ENCODE measurements at places on chromosomes 11 and 22.
A peak's percentile ranks its signal among the peaks of the same experiment; 100 is the strongest.

- DNase-seq, result no peak
Observed at GRCh38 chr11:64619196-64619595, 28.2 kb downstream of the SLC22A12 start.

DNA sequence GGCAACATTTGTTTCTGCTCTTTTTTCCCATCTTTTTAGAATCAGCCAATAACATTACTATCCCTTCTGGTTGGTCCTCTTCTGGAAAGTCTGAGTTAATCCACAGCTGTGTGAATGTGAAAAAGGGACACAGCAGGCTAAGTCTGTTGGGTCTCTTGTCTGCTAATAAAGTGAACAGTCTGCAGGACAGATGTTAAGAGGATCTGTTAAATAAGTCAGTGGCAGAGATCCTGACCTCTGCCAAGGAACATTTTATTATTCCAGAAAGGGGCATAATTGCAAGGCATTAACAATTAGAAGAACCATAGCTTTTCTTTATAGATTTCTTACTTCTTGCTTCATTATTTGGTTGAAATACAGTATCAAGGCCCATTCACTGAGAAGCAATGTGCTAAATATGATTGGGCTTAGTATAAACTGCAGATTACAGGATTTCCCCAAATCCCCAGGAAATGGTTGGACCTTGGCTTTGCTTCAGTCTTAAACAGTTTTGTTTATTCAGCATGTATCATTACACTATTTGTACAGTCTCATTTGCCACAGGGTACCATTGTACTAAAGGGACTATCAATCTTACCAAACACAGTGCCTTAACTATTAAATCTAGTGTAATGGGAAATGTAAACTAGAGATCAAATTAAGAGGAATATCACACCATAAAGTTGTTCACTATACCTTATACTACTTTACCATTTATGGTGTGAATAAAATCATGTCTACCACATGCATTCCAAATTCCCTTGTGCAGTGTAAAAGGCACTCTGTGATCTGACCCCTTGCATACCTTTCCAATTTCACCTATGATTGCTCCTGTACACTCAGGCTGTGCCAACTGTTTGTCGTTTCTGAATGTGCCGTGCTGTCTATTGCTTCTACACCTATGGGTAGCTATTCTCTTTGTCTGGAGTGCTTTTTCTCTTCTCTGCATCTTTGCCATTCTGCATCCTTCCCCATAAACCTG lies 274.0 kb downstream of the SOX6 start:
- DNase-seq, result peak; percentile 23

GRCh38 chr11:46698597-46698996 lies 1.8 kb downstream of the ARHGAP1 start:
- DNase-seq, result no peak

- no peak for DNase-seq
Observed at GRCh38 chr11:102026959-102027358, 20.3 kb upstream of the CFAP300 start.

- DNase-seq, result no peak
Observed at GRCh38 chr11:107218123-107219013, 200.1 kb upstream of the GUCY1A2 start.

- no peak for DNase-seq
Observed at GRCh38 chr11:117860139-117860538, 16.3 kb downstream of the FXYD6 start.

GRCh38 chr22:39446239-39446721 lies 10.5 kb upstream of the MGAT3 start:
- no peak for DNase-seq

DNA sequence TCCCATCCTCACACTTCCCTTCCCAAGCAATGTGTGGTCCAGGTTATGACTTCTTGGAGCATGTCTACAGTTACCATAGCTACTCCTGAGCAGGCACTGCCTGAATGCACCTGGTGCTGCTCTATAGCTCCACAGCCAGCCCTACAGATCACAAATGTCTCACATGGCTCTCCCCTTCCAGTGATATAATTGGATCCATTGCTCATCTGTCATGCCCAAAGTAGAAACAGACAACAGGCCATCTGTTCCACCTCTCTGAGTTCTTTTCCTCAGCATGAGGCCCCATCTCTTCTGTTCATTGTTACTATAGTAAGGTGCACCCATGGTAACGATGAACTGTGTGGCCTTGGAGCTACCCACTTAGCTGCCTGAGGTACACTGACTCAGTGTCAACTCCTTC lies 320.3 kb upstream of the ZC3H12C start:
- peak; percentile 67 for DNase-seq

GRCh38 chr11:56716379-56716854 lies 17.5 kb downstream of the OR9G1 start:
- DNase-seq, result no peak

- no peak for DNase-seq
Observed at GRCh38 chr11:1853376-1854131, 670 bp downstream of the LSP1 start.

GRCh38 chr11:102347462-102348370 lies 702 bp downstream of the BIRC2 start:
- DNase-seq, result no peak

DNA sequence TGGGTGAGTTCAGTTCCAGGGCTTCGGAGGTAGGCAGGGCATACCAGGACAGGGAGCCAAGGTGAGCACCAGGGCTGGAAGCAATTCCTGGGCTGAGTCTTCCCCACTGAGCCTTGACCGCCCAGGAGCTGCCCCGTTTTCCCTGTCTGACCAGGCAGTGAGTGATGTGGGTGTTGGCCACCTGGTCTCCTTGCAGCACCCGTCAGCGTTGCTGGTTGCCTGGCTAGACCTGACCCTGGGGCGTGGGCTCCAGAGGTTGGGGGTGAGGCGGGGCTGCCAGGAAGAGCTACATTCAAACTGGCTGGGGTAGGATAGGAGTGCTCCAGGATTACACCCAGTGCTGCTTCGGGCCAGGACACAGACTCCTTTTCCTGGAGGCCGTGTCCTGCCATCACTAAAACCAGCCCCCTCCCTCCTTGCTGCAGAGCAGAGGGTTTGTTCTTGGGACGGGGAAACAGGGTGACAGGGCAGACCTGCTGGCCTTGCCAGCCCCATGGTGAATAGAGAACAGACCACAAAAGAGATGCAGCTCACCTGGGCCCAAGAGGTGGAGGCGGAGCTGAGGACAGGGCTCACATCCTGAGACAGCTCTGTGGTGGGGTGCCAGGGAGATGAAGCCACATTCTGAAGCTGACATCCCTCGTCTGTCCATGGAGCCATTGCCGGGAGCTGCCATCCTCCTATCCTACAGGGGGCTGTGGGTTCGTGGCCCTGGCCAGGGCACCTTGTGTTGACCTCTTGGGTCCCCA lies 14.2 kb downstream of the INCENP start:
- DNase-seq, result no peak

DNA sequence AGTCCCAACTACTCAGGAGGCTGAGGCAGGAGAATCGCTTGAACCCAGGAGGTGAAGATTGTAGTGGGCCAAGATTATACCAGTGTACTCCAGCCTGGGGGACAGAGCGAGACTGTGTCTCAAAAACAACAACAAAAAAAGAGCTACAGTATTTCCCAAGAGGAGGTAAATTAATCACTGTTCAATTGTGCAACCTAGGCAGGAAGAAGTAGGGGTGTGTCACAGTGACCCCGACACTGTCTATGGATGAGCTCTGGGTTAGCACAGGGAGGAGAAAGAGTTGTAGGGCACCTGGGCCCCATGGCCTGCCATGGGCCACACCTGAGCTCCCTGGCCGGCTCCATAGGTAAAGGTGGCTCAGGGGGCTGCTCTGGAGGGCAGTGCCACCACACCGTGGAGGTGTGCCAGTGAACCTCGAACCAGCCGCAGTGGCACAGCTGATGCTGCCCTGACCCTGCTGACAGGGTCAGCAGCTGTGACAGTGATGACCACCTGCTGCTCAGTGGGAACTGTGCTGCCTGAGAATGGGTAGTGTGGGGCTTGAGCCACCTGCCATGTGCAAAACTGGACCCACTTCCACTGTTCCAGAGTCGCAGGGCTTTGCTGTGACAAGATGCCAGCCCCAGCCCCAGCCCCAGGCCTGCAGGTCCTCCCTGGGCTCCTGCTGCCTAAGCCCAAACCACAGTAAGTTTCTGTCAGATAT lies 84.0 kb upstream of the PITPNB start:
- no peak for DNase-seq

- no peak for DNase-seq
Observed at GRCh38 chr22:21669026-21669425, 3.2 kb downstream of the PPIL2 start.

DNA sequence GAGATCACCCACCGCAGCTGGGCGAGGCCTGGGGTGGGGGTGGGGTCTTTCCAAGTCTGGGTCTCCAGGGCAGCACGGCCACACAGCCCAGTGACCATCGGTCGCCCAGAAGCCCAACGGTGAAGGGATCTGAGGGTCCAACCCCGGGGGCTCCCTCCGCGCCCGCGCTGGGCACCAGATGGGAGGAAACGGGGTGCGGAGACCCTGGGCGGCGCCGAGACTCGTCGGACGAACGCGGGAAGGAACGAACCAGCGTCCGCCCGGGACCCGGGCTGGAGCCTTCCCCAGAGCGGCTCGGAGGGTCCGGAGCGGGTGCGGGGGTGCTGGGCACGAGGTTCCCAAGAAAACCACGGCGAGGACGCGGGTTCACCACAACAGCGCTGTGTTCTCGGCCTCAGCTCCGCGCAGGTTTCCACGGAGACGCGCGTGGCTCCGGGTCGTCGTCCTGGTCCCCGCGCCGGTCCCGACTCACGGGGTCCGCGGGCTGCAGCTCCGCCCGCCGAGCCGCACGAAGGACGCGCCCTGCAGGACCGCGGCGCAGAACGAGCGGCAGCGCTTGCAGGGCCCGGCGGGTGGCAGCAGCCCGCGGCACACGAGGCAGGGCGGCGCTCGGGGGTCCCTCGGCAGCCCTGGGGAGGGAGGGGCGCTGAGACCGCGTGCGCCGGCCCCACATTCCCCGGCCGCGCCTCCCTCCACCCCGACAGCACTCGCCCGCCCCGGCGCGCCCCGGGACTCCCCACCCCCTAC lies 2.3 kb upstream of the IL17REL start:
- DNase-seq, result no peak

- DNase-seq, result no peak
Observed at GRCh38 chr11:6442441-6442840, 1.7 kb upstream of the HPX start.

GRCh38 chr11:130092661-130093060 lies 23.0 kb downstream of the APLP2 start:
- no peak for DNase-seq

- no peak for DNase-seq
Observed at GRCh38 chr22:38173641-38173906, 8.1 kb downstream of the PLA2G6 start.

DNA sequence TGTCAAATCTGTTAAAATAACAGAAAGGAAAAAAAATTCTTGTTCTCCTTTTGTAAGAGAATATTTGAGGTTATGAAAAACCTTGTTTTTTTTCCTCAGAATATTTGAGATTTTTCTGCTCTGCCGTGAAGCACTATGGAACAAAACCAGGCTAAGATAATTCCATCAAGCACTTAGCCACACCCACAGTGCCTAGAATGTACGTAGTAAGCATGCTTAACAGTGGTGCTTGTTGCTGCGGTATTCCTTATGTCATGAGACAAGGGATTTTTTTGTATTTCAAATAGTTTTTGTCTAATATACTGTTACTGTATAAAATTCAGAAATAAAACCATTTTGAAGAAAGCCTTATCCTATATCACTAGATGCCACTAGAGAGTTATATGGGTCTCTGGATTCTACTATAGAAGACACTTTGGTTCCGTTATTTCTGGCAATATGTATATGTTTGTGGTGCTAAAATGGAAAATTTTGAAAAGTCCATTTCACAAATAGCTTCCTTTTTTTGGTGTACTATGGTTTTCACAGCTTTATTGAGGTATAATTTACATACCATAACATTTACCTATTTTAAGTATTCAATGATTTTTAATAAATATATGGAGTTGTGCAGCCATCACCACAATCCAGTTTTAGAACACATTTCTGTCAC lies 23.7 kb downstream of the PDHX start:
- DNase-seq, result no peak

GRCh38 chr11:5696210-5696609 lies 6.6 kb downstream of the TRIM22 start:
- DNase-seq, result no peak

- DNase-seq, result no peak
Observed at GRCh38 chr22:50081426-50082196, 3.6 kb downstream of the MLC1 start.

- DNase-seq, result peak; percentile 89
Observed at GRCh38 chr22:50305923-50306566, 1.4 kb downstream of the PLXNB2 start.

- no peak for DNase-seq
Observed at GRCh38 chr11:61861634-61862033, 29.7 kb downstream of the FADS3 start.

DNA sequence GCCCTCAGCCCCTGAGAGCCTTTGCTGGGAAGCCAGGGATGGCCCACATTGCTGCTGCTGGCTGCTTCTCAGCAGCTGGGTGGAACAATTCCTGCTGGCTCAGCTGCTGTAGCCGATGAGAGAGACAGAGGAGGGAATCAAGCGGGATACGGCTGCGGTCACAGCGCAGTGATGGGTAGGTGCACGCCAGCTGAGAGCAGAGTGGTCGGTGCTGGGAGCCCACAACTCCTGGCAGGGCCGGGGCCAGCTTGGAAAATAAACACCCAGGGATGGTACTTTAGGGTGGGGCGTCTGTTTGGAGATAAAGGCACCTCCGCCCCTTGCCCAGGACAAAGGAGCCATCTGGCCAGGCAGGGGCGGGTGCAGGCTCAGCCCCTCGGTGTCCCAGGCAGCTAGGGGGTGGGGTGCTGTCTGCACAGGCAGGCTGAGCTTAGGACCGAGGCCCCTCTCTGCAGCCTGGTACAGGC lies 480.5 kb downstream of the MIAT start:
- DNase-seq, result peak; percentile 44

DNA sequence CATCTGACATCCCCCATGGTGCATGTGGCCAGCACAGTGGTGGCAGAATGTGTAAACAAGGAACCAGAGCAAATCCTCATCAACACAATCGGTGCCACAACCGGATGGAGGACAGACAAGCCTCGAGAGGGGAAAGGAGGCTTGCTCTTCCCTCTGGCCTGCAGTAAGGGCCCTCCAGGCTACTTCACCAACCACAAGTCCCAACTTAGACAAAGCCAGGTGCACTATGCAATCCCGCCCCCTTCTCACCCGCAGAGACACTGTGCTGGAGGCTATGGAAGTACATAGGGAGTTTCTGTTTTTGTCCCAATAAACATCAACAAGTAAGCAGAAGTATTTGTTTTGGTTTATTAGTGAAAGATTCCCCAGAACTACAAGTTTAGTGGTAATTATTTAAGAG lies 54.3 kb downstream of the SPATA19 start:
- no peak for DNase-seq

DNA sequence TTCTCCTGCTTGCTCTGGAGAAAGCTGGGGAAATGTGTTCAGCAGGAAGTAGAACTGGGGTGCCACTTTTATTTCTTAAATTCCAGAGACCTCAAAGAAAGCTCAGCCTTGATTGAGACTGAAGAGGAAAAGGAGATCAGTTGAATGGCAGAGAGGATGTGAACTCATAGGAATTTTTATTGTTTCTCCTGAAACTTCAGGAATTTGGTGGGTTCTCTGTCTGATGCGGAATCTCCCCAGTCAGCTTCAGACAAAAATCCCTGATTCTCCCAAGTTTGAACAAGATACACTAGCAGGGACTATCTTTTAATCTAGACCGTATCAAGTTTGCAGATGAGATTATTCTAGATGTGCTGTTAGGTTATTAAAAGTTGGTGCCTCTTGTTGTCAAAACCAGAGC lies 23.0 kb downstream of the EHF start:
- no peak for DNase-seq

All from NCI-H1694 (cell line).